Activated T-cell treated with anti-CD3 and anti-CD28 coated beads, Interleukin-2, amount 50 U/mL, for 4 hours (primary cell): ENCODE measurements at places on chromosomes 3 and 15.
A peak's percentile ranks its signal among the peaks of the same experiment; 100 is the strongest.

DNA sequence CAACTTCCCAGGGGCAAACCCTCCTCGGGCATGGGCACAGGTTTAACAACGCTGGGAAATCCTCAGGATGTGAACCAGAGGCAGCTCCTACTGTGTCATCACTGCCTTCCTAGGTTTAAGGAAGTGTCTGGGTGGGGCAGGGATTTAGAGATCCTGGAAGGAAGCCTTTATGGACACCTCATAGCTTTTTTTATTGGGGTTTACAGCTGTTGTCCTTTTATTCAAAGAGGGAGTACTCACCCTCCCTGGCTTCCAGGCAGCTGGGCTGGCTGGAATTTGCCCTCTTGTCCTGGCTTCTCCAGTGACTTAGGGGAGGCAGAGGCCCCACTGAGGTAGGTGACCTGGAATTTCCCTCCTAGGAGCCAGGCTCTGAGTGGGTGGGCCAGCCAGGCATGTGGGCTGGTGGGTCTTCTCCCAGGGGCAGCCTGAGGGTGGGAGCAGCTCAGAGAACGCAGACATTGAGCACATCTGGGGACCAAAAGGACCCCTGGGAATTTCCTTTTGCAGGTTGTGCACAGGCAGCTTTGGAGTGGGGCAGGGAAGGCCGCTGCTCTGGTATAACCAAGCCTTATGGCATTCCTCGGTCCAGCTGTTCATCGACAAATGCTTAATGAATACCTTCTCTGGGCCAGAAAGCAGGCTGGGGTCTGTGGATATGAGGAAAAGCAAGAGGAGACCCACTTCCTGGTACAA lies 13.5 kb upstream of the FAM3D start:
- no peak for DNase-seq

DNA sequence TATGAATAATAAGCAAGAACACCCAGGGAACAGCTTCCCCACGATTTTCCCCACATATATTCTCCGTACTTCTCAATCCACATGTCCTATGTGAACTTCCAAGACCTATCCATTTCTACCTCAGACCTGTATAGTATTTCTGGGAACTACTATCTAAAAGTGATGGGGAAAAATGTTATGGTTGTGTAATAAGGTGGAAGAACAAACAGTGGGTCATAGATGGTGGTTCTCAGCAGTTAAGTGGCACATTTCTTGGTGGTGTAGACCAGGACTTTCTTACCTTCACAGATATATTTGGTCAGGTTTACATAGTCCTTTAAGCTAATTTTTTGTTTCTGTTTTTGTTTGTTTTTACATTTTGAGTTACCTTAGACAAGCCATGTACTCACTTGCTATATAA lies 675.1 kb downstream of the GBE1 start:
- no peak for DNase-seq

DNA sequence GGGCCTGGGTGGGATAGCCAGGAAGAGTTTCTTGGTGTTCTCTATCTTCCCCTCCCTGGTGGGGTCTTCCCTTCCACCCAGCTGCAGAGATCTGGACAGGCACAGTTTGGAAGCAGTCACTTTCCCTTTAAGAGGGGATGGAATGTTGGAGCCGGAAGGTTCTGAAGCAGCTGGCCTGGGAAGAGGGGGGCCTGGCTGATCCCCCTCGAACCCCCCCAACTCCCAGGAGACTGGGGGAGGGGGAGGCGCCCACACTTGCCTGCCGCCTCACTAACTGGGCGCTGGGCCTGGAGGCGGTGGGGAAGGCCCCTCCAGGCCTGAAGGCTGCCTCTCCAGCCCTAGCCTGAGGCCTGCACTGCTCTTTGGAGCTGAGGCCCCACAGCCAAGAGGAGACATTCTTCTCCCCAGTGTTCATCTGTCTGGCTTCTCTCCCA lies 1.4 kb downstream of the DVL3 start:
- DNase-seq = no peak

DNA sequence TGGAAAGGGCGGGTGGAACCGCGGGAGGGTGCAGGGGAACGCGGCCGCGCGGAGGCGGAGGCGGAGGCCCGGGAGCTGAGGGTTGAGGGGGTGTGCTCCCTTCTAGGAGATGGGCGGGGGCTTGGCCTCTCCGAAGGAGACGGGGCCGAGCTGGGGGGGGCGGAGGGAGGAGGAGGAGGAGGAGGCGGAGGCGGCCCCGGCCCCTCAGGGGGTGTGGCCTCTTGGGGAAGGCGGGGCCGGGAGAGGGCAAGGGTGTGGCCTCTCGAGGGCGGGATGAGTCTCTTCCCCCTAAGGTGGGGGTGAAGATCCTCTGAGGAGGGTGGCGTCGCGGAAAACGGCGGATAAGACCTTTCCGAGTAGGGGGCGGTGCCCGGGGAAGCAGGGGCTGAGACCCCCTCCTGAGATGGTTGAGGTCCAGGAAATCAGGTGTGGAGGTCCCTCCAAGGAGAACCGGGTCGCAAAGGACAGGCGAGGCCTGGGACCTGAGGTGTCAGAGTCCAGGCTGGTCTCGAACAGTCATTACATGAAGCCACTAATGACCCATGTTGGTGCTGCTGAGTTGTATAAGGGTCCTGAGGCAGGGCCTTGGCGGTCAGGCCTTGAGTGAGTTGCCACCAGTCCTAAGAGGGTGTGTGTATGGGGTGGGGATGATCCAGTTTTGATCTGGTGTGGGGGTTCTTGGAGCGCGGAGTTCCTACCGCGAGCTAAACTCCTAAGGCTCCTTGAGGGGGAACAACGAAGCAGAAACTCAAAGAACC lies 759 bp downstream of the WDR6 start:
- DNase-seq = peak; percentile 92

DNA sequence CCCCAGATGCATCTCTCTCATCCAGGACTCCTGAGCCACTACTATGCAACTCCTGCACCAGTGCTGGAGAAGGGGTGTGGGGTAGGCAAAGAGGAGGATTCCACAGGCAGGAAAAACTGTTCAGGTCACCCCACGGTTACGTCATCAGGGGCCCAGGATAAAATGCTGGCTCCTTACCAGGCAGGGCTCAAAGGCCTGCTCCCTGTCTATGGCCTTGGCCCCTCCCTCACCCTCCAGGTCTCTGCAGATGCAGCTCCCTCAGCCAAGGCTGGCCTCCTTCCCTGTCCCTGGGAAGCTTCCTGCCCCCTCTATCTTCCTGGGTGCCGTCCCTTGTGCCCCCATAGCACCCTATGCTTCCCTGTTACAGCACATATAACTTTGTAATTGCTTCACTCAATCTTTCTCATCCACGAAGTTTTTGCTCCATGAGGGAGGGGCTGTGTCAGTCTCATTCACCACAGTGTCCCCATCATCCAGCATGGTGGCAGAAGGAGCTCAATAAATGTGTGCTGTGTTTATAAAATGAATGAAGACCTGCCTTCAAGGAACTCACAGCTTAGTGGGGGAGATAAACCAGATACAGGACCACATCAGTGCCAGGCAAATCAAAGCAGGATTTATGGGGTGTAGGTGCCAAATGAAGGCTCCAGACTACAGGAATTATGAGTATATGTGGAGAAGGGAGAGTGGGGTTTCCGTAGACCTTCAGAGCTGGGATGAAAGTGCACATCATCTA lies 18.6 kb downstream of the KBTBD13 start:
- no peak for DNase-seq

DNA sequence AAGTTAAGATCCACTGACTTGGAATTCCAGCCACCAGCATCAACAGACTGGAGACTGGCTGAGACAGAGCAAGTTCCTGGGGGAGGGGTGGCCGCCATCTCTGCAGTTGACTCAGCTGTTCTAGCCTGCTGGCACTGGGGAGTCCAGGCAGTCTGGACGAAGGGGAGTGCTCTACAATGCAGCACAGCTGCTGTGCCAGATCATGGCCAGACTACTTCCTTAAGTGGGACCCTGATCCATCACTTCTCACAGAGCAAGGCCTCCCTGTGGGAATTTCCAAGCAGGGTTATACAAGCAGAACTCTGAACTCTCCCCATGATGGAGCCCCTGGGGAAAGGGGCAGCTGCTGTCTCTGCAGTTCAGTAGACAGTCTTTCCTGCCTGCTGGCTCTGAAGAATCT lies 35.2 kb downstream of the PYGO1 start:
- DNase-seq = no peak

- DNase-seq = no peak
These were observed 288.1 kb upstream of the NECTIN3 start for GRCh38 chr3:110783541-110783940.

GRCh38 chr3:168072323-168072650 lies 23.4 kb downstream of the GOLIM4 start:
- no peak for DNase-seq

DNA sequence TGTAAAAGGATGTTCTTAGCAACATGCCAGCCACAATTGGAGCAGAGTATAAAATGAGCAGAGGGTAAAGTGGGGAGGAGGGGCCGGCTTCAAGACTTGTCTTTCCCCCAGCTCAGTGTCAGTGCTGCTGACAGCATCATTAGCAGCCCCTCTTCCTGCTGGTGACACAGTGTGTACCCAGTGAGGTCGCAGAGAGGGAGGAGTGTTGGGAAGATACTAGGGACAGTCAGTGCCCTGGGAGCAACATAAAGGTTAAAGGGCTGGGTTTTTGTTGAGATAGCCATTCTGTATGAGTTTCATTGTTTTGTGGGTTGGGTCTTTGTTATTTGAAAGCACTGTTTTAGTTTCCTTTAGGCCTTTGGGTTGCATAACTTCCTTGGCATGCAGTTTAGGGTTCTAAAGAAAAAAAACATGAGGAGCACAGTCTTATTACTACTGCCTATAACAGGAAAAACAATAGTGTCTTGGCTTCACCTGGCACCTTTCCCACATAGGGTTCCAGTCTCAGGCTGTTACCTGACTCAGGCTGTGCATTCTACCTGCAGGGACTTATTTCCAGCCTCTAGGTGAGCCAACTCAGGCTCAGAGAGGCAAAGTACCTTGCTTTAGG lies 94.1 kb upstream of the SKOR1 start:
- DNase-seq = no peak

DNA sequence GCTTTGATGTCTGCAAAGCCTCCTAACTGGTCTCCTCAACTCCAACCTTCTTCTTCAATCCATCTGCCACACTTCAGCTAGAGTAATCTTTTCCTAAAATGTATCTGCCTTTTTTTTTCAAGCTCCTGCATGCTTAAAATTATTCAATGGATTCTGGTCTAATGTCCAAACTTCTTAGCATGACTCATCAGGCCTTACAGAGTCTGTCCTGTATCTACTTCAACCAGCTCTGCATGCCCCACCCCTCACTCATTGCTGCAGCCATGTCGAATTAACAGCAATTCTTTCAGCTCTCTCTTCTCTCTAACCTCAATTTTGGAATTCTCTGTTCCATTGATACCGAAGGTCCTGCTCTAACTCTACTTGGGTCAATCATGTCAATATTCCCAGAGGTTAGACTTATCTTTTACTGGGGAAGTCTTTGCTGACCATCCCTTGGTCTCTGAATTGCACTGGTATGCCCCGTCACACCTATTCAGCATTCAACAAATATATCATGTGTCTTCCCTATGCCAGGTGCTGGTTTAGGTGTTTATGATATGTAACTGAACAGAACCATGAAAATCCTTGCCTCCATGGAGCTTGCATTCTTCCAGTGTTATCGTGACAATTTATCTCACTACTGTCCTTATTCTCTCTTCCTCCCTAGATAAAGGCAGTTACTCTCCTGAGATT lies 88.5 kb upstream of the NANOGP8 start:
- no peak for DNase-seq

DNA sequence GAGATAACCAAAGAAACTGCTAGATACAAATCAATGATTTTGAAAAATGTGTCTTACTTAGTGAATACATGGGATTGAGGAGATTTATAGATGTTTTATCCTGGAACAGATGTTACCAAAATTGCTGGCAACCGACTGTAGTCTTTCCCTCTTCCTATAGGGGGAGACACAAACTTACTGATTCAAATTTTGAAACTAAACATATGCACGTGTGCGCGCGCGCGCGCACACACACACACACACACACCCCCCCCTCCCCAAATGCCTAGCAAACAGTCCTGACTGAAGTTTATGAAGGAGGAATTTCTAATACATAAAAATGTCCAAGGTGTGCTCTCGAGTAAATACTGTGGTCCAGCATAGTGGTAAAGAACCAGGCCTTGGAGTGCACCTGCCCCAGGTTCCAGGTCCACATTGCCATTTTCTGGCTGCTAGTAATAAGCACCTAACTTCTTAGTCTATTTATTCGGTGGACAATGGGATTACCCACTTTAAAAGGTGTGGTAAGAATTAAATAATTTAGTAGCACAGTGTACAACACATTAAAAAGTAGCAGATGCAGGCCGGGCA lies 18.5 kb upstream of the C3orf62 start:
- DNase-seq = peak; percentile 13

DNA sequence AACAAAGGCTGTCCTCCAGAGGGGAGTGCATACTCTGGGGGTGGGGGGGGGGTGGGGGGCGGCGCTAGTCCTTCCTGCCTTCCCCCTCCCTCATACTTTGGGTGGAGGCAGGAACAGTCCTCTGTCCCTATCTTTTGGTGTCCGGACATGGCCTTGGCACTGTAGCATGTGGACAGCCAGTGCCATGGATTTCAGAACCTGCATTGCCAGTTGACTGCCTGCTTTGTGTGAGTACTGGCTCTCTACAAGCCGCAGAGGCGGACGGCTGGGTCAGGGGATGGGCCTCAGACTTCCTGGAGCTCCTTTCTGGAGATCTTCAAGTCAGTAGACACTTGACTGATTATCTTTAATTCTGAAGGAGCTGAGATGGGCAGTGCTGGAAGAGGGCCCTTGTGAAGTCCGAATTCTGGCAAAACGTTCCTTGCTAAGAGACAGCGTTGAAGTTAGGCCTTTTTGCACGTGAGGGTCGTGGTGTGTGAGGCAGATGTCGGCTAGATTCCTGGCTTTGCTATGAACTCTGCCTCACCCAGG lies 2.5 kb downstream of the CLDN11 start:
- no peak for DNase-seq

DNA sequence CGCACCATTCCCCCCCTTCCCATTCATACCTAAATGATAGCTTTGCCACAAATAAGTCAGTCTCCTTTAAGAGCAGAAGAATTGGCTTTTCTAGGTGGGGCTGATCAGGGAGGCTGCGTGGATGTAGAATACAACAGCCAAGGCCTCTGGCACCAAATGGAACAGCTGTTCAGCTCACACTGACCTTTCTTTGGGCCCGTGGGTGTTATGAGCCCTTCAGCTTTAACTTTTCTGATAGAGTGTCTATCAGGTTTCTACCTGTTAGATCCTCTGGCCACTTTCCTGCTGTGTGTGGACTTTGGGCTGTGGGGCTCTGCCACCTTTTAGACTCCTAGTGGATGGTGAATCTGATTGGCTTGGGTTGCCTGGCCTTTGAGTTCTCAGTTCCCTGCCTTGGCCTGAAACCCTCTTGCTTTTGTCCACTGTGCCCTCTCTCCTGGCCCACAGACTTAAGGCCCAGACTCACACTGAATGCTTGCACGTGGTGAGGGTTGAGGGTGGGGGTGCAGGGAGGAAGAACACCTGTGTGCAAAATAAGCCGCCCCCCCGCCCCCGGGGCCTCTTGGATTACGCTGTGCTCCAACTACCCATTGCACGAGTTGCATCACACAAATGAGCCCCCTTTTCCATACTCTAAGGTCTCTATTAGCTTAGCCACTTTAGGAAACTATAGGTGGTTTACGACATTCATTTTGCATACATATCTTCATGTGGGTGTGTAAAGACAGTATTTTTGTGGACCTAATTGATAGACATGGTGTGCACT lies 1.3 kb upstream of the RFX7 start:
- peak; percentile 27 for DNase-seq
